ENCODE measurements at places on chromosomes 4 and X. TPM values are rescaled to one million over a fixed set of nuclear protein-coding genes. Genes with fewer than 3 reads are reported as not detected.

DNA sequence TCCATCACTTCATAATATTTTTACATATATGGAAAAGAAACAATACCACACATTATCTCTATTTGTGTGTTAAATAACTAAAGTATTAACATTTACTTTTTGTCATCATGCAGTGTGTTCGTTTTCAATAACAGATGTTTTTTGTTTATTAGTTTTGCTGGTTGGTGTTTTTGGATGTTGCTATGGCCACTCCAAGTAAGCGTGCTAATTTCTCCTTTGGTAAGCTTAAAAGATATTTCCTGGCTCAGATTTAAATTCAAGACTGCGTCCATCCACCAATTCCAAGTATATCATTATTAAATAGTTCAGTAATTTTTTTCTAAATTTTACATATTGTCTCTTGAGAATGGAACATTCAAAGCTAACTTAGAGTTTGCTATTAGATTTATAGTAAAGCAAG lies 235.4 kb upstream of the IL1RAPL1 start:
- no peaks in the 10 kb centered on the region for H3K36me3 ChIP-seq
- no peak overlapping the region for H3K27ac ChIP-seq
- DNase-seq = no peak
- H3K4me3 ChIP-seq = no peak overlapping the region

The ARMCX2 gene
- total RNA-seq = 13.5 TPM

The RXFP1 gene
- total RNA-seq = not detected

The KDR gene
- total RNA-seq = 6.4 TPM
